ENCODE measurements at places on chromosomes 16 and 17.

- DNase-seq, result no peak
These were observed 873 bp downstream of the USP10 start for GRCh38 chr16:84700446-84701300.

DNA sequence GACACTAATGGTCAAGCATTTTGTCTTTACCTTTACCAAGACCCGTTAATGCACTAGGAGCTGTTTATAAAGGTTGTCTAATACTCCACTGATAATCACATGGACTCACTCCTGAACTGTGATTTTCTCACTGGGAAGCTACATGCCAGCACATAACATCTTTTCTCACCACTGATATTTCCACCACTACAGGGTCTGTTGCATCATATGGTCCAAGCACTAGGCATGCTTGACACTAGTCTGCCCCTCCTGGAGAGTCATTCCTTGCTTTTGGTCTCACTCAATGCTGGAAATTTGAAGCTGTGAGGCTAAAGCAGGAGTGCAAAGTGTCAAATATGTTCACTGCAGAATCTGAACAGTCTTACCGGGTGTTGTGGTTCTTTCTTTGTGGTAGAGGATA is 1576.8 kb downstream of the CDH8 start:
- no peak for DNase-seq

GRCh38 chr17:14300575-14301278 is at the start of gene HS3ST3B1:
HS3ST3B1 (plus strand) TSS chr17:14301081; CDS start chr17:14301519, 438 bp downstream.
- peak; percentile 96 for DNase-seq

DNA sequence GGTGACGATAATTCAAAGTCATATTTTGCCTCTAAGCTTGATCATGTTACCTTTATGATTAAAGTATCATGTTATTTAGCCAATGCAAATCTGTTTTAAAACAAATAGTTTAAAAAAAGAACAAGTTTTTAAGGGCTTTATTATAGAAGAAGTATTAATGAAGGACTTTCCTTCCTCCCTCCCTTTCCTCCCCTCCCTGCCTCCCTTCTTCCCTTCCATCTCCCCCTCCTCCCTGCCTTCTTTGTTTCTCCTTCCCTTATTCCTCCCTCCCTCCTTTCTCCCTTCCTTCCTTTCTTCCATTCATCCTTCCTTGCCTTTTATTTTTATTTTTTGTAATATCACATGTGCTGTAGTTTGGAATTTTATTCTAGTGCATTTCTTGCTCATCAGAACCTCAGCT is 26.4 kb downstream of the NQO1 start:
- DNase-seq, result no peak

DNA sequence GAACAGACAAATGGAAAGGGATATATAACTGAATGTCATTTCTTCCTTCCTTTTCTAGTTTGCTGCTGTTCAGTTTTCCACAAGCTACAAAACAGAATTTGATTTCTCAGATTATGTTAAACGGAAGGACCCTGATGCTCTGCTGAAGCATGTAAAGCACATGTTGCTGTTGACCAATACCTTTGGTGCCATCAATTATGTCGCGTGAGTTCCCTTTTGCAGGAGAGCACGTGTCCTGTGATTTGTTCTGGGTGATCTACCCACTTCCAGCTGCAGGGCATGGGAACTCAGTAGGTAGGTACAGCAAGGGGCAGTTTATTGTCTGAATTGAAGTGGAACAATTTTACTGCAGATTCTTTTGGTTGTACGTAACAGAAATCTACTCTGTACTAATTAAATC is 8.8 kb downstream of the ITGAL start:
- DNase-seq, result no peak

GRCh38 chr17:7056386-7056785 is 12.5 kb upstream of the SLC16A11 start:
- DNase-seq, result no peak

DNA sequence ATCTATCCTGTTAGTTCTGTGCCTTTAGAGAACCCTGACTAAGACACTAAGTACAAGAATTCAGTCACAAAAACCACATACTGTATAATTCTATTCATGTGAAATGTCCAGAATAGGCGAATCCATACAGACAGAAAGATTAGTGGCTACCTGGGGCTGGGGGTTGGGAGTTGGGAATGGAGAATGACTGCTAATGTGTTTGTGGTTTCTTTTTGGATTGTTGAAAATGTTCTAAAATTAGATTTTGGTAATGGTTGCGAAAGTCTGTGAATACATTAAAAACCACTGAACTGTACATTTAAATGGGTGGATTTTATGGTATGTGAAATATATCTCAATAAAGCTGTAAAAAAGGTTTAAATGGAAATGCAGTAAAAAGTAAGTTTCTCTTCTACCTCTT is 80.4 kb upstream of the AKTIP start:
- no peak for DNase-seq

DNA sequence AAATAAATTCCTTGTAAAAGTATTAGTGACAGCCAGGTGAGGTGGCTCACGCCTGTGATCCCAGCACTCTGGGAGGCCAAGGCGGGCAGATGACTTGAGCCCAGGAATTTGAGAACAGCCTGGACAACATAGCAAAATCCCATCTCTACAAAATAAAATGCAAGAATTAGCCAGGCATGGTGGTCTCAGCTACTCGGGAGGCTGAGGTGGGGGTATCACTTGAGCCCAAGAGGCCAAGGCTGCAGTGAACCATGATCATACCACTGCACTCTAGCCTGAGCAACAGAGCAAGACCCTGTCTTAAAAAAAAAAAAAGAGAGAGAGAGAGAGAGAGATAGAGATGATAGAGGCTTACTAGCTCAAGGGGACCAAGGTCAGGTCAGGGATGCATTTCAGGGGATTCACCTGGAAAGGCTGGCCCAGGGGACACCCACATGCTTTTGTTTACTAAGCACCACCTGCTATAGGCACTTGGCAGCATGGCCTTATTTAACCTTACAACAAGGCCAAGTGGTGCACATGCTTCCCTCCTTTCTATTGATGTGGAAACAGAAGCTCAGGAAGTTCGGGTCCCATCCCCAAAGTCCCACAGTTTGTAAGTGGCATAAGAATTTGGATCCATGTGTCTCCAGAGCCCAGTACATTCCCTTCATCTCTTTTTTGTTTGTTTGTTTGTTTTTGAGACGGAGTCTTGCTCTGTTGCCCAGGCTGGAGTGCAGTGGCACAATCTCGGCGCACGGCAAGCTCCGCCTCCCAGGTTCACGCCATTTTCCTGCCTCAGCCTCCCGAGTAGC is 12.4 kb upstream of the SRCIN1 start:
- DNase-seq, result no peak

DNA sequence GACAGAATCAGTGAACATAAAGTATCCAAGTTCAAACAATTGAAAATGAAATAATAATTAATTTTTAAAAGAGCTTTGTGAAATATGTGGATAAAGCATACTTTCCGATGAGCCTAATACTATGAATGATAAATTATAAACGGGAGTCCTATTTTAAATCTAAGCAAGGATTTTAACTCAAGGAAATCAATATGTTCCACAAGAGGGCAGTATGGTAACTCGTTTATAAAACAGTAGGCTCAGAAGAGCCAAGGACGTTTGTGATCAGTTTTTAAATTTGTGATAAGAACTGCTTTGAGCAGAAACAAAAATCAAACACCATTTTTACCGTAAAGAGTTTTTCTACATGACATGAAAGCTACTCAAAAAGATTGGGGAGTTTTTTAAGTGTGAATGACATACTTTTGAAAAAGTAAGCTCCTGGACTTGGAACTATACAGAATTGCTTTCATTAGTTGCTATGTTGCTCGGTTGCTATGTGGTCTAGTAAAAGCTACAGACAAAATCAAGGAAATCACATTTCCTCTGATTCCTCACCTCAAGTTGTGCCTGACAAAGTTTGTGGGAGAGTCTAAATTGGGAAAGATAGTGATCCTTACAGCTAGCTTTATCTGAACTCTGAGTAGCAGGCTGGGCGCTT is 11.8 kb upstream of the TEKT1 start:
- peak; percentile 48 for DNase-seq
